CD4-positive, alpha-beta memory T cell (primary cell): ENCODE measurements at places on chromosomes 1 and 21.

DNA sequence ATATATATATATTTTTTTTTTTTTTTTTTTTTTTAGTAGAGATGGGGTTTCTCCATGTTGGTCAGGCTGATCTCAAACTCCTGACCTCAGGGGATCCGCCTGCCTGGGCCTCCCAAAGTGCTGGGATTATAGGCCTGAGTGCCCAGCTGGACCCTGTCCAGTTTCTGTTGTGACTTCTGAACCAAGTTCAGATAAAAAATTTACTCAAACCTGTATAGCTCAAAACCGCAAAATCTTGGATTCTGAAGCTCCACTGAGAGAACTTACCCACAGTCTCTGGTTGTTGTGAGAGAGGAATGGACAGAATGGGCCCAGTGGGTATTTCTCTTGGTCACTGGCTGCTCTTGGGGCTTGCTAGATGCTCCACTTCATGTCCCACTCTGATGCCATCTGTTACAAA lies 76.4 kb downstream of the HS2ST1 start:
- no peak for DNase-seq

GRCh38 chr1:208058756-208059155 lies 147.8 kb upstream of the CD34 start:
- no peak for DNase-seq

- no peak for DNase-seq
These were observed 8.0 kb upstream of the YBX1 start for GRCh38 chr1:42674214-42674613.

DNA sequence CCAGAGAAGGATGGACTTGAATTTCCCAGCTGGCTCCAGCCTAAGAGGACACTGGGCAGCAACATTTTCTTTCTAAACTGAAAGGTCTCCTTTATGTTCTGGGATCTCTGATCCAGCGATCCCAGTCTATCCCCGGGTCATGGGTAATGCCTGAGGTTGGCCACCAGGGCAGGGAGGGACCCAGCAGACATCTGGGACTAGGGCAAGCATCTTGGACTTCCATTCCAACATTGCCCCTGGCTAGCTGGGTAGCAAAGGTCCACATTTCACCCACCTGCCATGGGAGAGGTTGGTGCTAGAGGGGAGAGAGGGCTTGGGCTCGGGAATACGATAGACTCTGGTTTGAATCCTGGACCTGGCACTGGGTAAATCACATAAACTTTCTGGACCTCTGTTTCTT lies 84.6 kb downstream of the LRRN2 start:
- no peak for DNase-seq
